ENCODE measurements at places on chromosomes 12 and 14.

GRCh38 chr12:112243255-112244110 lies 118.1 kb downstream of the TRAFD1 start:
- no peak for DNase-seq

DNA sequence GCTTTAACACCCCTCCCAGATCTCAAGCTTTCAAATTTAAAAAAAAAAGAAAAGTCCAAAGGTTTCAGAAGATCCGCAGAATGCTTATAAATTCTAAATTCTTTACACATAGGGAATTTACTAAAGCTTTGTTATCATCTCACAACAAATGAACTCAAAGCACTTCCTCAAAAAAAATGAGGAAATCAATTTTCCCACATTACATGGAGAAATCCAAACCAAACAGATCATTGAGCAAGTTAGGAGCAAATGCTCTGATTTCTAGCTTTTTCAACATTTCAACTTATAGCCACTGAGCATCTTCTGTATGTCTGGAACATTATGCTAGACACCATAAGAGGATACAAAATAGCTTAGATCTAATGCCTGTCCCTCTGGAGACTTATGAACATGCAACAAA lies 161.0 kb downstream of the CEP128 start:
- no peak for DNase-seq

DNA sequence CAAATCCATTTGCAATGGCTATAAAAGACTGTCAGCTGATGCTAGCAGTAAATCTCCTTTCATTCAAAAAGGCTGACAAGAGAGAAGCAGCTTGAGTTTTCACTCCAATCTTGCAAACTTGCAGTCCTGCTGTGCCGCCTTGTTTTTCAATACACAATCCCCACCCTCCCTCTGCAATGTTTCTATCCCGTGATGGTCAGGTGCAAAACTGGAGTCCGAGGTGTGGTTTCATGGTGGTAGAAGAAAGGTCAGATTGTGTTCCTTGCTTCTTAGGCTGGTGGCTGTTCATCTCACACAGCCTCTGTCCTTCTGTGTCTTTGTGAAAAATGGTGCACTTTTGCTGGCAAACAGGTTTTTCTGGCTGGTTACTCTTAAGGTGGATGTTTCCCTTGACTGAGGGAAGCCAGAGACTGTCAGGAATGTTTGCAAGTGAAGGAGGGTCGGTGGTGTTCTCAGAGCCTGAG lies 27.7 kb upstream of the TBX3 start:
- DNase-seq: no peak

- DNase-seq: peak; percentile 43
These were observed 319 bp downstream of the GALNT6 start for GRCh38 chr12:51390891-51391282.

- peak; percentile 47 for DNase-seq
These were observed 941.9 kb downstream of the NRXN3 start for GRCh38 chr14:79111987-79112501.

DNA sequence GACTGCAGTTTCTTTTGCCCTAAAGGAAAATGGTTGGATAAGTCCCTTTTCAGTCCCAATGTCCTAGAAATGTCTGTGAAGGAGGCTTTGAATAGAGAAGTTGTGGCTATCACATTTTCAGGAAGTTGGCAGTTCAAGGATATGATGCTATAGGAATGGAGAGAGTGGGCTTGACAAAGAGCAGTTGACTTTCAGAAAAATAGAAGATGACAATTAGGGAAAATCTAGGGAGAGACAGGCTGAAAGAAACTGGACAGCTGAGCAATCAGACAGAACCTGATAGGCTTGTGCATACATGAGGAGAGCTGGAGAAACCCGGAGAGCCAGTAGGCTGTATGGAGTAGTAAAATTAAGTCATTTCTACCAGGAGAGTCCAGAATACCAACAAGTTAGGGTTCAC lies 50.5 kb downstream of the LMNTD1 start:
- no peak for DNase-seq

DNA sequence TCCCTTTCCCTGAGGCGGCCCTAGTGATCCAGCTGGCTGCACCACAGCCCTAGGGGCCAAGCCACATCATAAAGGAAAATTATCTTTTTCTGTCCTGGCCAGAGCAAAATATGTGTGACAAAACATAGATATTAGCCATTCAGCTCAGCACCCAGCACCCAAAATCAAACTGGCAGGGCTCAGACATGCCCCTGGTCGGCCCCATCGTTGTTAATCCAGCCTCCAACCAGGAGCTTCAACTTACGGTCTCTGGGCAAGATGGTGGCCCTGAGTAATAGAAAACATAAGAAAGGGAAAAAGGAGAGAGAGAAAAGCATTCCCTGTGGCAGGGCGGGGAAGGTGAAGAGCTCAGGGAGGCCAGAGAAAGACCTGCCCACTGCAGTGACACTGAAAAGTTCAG lies 111.9 kb downstream of the EML1 start:
- DNase-seq: no peak

DNA sequence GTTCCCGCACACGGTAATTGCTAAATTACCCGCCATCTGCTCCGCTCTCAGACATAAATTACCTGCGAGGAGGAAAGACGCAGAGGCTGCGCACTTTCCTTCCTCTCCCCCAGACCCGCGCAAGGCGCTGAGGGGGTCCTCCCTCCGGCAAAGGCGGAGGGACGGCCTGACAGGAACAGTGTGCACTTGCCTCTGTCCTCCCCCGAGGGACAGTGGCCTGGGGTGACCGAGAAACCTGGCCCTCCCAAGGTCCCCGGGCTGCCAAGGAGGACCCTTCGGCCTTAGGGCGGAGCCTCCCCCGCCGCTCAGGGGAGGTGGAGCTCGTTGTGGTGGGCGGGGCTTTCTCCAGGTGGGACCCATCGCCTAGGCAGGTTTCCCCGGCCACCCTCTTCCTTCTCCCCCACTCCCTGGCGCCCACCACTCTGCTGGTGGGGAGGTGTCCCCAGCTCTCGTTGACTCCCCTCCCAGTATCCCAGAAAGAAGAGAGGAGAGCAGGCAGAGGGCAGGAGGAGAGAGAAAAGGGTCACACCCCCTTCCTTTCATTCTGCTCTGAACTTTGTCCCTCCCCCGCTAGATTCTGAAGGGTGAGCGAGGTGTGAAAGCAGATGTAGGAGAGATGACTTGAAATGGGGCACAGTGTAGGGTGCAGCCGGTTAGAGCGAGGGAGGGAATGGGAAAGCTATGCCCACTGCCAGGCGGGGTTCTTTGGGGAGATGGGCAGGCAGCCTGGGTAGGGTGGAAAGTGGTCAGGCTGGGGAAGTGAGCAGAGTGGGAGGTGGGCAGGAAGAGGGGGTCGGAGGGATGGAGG lies 11.4 kb upstream of the CALCOCO1 start:
- no peak for DNase-seq

DNA sequence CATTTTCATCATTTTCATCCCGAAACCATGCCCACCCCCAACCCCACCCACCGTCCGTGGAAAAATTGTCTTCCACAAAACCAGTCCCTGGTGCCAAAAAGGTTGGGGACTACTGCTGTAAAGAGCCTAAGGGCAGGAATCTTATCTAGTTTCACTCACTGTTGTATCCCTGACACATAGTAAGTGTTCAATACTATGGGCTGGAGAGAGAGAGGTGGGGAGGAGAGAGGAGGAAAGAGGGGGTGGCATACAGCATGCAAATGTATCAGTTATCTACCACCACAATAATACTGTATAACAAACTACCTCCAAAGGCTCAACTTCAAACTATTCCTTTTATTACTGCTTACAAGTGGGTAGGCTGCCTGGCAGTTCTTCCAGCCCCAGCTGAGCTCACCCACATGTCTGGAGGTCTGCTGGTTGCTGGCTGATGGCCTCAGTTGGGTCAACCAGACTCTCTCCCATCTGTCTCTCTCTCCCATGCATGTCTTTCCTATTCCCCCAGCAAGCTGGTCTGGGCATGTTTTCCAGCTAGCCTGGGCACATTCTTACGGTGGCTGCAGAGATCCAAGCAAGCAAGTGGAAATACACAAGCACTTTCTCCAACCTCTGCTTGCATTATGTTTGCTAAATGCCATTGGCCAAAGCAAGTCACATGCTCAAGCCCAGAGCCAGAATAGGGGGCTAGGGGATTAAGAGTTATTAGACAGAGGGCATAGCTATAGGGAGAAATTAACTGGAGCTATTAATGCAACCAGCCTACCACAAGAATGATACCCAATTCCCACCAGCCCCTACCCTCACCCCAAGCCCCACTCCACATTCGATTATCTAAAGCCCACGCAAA lies 31.6 kb upstream of the FICD start:
- no peak for DNase-seq

DNA sequence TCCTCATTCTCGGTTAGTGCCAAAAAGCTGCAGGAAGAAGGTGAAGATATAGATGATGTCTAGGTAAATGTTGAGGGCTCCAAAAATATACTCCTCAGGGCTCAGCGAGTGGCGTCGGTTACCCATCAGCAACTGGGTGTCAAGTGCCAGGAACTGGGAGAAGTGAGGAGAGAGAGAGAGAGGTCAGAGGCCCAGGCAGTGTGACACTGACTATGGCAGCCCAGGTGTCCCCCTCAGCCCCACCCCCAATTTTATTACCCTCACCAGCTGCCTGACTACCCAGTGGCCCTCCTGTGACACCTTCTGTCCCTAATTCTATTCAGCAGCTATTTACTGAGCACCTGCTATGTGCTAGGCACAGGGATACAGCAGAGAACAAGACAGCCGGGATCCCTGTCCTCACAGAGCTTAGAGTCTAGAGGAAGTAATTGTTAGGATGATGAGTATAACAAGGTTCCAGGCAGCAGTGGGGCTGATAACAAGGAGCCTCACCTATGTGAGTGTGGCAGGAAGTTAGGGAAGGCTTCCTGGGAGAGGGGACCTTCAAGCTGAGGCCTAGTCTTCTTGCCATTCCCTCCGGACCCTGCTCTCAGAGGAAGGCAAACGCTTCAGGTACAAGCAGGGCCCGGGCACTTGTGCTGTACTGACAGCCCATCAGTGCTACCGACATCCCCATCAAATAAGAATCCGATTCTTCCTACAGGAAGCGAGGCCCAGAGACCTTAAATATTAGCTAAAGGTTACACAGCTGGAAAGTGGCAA lies 27.8 kb upstream of the BCDIN3D start:
- DNase-seq: no peak
